Activated CD4-positive, CD25-positive, alpha-beta regulatory T cell (primary cell): ENCODE measurements at places on chromosomes 2 and 18.

- DNase-seq, result no peak
These were observed 85.4 kb upstream of the ZCCHC2 start for GRCh38 chr18:62437235-62438017.

DNA sequence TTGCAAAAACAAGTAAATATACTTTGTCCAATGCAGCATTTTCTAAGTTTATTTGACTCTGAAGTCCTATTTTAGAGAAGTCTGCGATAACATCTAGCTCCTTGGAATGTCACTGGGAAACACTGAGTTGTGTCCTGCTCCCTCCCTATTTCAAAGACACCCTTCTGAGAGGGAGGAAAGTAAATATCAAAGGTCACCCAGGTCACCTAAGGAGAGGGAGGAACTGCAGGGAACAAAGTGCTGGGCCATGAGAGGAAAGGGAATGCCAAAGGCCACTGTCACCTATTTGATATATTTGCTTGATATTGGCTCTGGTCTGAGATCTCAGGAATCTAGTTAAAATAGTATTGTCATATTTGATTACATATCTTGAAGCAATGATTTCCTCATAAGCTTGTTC lies 201.3 kb downstream of the GCA start:
- no peak for DNase-seq

DNA sequence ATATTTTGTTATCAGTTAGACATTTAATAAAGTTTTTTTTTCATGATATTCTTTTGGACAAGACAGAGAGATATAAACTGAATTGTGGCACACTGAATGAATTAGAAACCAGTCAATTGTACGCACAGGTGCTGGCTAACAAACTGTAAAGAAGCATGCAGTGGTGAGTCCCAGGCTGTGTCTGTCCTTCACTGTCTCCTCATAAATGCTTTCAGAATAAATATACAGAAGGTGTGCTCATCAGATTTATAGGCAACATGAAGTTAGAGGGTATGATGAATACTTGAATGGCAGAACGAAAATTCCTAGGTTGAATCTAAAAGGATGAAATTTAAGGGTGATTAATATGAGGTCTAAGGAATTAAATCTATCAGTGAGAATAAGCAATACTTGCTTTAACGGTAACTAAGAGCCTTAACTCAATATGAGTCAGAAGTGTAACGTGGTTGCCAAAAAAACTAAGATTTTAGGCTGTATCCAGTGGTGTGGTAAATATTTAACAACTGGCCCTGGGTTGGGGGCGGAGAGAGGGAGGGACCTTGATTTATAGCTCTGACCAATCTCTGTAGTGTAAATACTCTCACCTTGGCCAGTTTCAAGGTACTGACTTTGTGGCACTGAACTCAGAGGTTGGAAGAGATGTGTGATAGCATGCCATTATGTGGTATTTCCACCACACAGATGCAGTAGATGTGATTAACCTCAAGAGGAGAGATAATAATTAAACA lies 41.9 kb upstream of the AAK1 start:
- DNase-seq, result no peak

GRCh38 chr18:51077217-51077616 lies 47.2 kb downstream of the SMAD4 start:
- DNase-seq, result no peak

- no peak for DNase-seq
These were observed 39.5 kb downstream of the ACSL3 start for GRCh38 chr2:222900354-222900753.

- DNase-seq, result no peak
These were observed 12.8 kb upstream of the TTN start for GRCh38 chr2:178819992-178820391.

DNA sequence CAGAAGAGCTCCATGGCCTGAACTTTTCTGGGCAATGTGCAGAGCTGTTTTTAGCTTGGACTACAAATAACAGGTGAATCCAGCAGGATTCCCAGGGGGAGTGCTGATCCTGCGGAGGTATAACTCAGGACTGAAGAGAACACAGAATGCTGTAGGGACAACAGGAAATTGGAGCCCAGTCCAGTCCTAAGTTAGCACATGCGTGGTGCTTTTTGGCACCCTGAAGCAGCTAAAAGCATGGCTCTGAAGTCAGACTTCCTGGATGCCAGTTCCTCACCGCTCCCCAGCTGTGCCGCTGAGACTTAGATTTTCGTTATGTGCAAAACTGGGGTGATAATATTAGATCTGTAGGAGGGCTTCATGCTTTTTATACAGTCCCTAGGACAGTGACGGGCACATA lies 58.6 kb downstream of the GALR1 start:
- no peak for DNase-seq

DNA sequence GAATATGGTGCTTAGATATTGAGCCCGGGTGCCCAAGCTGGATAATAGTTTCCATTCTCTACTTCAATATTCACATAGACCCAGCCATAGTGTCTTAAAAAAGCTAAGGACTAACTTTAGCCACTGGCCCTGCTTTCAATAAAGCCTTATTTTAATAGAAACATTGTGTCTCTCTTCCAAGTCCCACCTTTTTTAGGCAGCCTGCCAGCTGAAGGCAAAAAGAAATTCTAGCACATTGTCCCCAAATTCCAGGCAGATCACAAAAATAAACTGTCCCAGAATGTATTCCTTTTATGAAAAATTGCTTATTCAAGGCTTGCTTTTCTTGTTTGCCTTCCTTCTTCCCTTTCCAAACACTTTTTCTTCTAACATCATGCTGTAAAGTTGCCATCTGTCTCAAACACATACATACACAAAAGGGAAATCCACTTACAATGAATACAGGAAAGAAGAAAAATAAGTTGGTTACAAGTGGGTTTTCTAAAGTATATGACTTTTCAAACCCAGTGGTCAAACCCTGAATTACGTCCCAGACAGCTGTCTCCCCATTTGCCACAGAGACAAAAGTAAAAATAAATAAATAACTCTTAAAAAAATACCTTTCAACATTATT lies 778.5 kb downstream of the BCL11A start:
- no peak for DNase-seq

- DNase-seq, result no peak
These were observed 136.1 kb upstream of the FANCL start for GRCh38 chr2:58377181-58377580.

GRCh38 chr2:25313711-25314513 lies 27.8 kb downstream of the DNMT3A start:
- DNase-seq, result no peak

DNA sequence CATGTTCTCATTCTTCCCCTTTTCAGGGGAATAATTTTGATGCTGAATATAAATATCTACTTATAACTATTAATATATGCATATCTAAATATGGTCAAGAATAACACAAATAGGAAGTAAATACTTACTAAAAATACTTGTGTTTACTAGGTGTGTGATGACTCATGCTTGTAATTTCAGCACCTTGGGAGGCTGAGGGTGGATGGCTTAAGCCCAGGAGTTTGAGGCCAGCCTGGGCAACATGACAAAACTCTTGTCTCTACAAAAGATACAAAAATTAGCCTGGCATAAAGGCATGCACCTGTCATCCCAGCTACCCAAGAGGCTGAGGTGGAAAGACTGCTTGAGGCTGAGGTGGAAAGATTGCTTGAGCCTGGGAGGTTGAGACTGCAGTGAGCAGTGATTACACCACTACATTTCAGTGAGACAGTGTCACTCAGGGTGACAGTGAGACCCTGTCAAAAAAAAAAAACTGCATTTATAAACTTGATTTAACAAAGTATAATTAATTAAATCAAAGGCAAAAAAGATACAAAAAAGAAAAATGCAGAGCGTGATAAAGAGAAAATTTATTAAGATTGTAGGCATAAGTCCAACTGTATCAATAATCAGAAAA lies 703.1 kb upstream of the VRK2 start:
- DNase-seq, result no peak
